ENCODE measurements at places on chromosomes 3 and 15.

DNA sequence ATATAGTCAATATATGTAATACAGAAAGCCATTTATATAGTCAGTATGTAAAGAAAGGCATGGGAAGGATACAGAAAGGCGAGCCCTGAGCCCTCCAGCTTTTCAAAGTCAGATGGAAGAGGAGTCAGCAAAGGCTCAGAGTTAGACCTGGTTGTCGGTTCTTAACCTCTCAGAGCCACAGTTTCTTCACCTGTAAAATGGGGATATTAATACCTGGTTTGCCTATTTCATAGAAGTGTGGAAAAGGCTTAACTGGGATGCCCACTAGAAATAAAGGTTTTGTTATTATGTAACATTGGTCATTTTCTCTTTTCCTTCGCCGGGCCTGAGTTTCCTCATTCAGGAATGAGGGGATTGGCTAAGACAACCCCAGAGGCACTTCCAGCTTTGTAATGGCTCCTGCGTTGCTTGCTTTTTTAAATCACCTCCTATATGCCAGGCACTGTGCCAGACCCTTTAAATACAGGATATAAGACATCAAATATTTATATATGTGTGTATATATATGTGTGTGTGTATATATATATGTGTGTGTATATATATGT lies 2.4 kb downstream of the CRELD1 start:
- DNase-seq = no peak

DNA sequence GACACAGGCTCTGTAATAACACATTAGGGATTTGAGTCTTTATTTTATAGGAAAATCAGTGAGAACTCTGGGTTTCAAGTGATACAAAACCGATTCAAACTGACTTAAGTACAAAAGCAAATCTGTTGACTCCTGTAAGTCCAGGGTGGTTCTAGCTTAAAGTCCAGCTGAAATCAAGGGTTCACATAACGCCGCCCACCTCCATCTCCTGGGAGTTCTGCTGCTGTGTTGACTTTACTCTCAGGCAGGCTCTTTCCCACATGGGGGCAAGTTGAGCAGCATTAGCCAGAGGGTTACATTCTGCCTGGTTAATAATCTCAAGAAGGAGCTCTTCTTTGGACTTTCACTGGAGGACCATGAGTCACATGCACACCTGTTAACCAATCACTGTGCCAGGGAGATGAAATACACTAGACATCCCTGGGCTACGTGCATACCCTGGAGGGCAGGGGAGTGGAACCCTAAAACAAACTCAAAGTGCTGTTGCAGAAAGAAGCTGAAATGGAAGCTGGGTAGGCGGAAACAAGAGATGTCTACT lies 9.7 kb upstream of the RNF7 start:
- no peak for DNase-seq

DNA sequence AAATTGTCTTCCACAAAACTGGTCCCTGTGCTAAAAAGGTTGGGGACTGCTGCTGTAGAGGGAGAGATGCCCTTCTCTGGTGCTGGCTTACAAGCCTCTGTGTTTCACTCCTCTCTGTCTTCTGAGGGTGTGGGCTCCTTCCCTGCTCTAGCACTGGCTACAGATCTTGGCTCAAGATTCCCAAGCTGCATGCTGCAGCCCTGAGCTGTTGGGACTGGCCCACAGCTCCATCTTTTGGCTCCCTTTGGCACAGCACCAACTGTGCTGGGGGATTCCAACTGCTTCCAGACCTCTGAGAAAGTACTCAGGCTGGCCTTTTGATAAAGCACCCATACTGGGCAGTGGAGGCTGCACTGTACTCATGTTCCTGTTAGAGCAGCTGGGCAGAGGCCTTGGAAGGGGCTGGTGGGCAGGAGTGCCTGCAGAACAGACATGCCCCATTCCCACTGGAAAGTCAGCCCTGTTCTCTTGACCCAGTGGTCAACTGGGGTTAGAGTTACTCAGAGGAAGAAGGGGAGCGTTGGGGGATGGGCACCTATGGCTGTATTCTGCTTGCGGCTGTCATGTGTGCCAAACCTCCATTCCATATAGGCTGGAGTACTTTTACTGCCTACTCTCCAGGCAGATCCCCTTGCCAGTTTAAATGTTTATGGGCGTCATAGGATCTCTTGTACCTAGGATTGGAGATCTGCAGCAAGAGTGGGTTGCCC lies 55.7 kb downstream of the GALK2 start:
- no peak for DNase-seq

DNA sequence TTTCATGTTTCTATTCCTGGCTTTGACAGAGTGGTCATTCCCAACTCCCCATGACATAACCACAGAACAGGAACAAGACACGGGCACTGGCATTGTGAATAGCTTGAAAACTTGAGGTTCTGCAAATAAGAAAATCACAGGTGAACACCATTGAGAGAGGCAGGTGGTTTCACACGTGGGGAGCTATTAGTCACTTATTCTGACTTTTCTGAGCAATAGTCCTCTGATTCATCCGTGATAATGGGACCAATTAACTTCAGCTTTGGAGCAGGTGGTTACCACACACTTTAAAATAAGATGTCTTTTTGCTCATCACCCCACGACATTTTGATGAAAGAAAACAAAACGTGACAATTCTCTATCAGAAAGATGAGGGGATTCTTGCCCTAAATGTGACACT lies 224.7 kb downstream of the KLF13 start:
- DNase-seq = no peak

DNA sequence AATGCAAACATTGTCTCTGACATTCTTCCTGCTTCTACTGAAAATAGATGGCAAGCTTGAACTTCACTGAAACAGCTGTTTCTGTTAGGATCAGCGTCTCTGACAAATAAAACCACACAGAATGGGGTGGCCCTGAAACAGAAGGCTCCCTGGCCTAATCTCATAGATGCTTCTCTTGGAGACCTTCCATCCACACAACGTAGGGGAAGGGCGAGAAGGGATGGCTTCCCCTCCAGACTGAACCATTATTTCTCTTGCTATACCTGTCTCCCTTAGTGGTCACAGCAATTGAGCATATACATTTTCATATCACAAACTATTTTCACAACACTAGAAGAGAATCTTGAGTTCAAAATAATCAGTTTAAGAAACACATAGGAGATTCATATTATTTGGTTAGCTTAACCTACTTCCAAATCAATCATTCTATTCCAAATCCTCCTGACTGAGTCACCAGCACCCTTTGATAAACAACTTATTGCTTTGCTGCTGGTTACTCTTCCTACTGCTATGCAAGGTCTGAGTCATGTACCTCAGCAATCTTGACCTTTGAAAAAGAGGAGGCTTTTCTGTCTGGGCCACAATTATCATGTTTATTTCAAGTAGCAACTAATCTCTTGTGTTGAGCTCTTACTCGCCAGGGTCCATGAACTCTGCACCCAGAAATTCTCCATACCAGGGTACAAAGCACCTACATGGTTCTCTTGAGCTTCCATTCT lies 45.5 kb downstream of the CBLB start:
- DNase-seq = no peak

- DNase-seq = no peak
Measured at GRCh38 chr3:23624305-23624704, 181.4 kb upstream of the UBE2E1 start.

DNA sequence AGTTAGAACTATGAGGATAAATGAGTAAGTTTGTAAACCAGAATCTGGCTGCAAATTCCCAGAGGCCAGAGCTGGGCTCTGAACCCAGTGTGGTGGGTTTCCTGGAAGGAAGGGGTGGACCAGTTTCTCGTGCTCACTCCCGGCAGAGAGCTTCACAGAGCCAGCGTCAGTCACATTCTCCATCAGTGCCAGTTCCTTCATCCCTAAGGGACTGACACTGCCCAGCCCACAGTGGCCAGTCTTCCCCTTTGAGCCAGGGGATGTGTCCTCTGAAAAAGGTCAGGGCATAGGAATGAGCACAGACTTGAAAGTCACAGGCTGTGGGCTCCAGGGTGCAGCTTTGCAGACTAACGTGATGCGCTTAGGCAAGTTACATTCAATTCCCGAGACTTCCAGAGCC lies 135.8 kb upstream of the HACD2 start:
- DNase-seq = no peak

DNA sequence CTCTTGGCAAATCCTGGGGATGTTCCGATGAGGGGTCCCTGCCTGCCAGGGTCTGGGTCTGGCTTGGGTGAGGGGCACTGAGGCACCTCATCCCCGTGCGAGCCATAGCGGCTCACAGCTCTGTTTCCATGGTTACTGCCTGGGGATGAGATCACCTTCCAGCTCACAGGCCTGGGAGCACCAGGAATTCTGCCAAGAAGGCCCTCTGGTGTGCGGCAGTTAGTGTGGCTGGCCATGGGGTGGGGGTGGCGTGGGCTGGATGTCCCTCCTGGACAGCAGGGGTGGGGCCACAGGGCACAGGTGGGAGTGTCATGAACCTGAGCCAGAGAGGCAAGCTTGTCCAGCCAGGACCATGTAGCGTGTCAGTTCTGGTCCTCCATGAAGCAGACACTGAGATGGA lies 22.1 kb upstream of the PRR23E start:
- DNase-seq = no peak

DNA sequence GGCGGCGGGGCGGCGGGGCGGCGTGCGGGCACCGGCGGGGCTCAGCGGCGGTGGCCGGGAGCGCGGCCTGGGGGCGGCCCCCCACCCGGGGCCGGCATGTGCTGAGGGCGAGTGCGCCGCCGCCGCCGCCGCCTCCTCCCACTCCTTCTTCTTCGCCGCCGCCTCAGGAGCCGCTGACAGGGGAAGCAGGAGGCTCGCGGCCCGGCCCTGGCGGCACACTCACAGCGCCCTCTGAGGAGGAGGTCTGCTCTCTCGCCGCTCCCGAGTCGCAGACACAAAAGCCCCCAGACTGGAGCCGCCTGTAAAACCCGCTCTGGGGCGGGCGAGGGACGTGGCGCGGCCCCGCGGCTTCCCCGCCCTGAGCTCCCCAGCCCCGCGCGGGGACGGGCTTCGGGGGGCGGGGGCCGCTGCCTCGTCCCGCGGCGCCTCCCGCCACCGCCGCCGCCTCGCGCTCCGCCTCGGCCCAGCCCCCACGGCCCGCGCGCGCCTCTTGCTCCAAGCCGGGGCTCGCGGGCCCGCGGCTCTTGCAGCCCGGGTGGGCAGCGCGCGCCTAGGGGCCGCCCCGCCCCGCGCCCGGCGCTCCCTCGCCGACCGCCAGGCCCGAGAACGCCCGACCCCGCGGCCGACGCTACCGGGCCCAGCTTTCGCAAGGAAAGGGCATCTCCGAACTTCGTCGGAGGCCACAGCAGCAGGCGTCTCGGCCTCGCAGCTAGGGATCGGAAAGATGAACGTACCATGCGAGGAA lies at the start of gene PYGO1:
TSS of gene PYGO1 (minus strand) at position 276 of the 745 bp plus-strand sequence. CDS start 462 bp downstream, outside the sequence.
- peak; percentile 56 for DNase-seq

GRCh38 chr15:36832774-36833463 lies 253.5 kb downstream of the CDIN1 start:
- DNase-seq = no peak

- DNase-seq = no peak
Measured at GRCh38 chr3:28940530-28940929, 340.3 kb upstream of the RBMS3 start.

DNA sequence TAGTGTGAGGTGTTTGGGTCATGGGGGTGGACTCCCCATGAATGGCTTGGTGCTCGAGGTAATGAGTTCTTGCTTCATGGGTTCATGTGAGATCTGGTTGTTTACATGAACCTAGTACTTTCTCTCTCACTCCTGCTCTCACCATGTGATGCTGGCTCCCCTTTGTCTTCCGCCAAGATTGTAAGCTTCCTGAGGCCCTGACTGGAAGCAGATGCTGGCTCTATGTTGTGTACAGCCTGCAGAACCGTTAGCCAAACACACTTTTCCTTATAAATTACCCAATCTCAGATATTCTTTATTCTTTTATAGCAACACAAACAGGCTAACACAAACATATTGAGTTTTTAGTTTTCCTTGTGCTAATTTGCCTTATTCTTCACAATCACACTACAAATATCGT lies 3.2 kb upstream of the CSPG5 start:
- DNase-seq = no peak

DNA sequence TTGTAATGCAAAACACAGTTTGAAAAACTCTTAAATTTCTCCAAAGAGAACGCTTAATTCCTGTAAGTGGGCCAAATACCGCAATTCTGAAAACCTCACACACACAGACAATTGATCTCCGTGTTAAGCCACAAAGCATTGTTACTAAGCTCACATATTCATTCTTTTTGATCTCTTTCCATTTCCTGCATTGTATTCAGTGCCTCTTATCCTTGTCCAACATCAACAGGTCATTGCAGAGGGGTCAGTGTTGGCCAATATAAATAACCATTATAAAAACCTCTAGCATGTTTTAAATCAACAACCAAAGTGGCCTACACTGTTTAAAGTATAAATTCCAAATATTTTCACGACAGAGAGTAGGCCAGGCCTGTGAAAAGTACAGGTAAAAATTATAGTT lies 171.1 kb downstream of the PDZRN3 start:
- no peak for DNase-seq

DNA sequence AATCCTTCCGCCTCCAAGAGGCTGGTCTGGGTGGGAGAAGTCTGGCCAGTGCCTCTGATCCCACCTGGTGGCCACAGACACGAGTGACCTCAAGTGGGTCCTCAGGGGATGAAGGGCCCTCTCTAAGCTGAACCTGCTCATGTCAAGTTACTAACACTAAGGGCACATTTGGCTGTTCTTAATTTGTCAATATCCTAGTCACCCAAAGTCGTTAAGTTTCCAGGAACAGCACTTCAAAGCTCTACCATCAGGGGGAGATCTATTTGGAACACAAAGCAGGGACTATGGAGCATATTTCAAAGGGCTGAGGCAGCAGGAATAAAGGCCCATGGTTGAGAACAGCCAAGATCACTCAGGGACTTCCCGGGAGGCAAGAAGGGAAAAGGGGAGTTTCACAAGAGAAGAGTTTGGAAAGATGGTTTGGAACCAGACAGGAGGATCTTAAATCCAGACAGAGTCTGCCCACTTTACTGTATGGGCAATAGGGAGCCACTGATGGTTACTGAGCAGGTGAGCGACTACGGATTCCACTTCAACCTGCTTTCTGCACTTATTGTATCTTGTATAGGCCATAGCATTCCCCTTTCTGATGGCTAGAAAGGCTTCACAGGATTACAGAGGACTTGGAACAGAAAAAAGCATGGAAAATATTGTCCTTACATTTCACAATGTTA lies 13.7 kb downstream of the OXTR start:
- DNase-seq = no peak

GRCh38 chr15:70503073-70503745 lies 260.1 kb downstream of the UACA start:
- no peak for DNase-seq

- peak; percentile 20 for DNase-seq
Measured at GRCh38 chr15:59170295-59171066, 36.2 kb upstream of the LDHAL6B start.

GRCh38 chr3:79587150-79587549 lies 180.6 kb downstream of the ROBO1 start:
- DNase-seq = no peak

DNA sequence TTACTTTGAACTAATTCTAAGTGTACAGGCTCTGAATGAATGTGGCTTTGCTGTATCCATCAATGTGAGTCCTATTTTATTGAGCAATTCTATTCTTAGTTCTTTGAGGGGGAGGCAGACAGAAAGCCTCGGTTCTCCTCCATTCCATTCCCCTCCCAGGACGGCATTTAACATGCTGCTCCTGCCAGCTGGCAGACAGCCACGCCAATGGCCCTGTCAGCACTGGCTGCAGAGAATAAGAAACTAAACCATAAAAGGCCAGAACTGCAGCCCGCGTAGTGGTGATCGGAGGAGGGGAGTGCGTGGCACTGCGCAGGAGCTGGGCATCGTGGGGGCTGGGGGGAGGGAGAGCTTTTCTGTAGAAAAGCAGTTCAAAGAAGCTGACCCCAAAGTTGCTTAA lies 76.0 kb upstream of the HACD2 start:
- DNase-seq = peak; percentile 50

GRCh38 chr15:62188744-62189143 lies 23.7 kb upstream of the C2CD4B start:
- no peak for DNase-seq

All from caudate nucleus (tissue), 63 donors.